ENCODE measurements at places on chromosomes 7 and 10.
A peak's percentile ranks its signal among the peaks of the same experiment; 100 is the strongest.

DNA sequence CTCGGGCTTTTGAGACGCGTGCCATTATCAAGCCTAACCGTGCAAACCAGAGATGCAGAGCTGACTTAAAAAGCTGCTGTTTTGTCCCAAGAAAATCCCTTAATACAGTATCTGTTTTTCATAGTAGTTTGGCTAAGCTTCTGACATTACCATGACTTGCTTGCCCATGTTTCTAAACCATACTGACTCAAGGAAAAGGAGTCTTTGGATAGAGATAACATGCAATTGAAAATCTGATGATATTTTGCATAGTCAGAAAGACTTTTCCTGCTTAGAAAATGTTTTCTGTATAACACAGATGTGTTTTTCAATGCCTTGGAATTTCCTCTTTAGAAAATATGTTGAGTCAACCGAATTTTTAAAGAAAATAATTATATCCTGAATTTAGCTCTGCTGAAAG is 21.5 kb upstream of the AKR1E2 start:
- DNase-seq: no peak

DNA sequence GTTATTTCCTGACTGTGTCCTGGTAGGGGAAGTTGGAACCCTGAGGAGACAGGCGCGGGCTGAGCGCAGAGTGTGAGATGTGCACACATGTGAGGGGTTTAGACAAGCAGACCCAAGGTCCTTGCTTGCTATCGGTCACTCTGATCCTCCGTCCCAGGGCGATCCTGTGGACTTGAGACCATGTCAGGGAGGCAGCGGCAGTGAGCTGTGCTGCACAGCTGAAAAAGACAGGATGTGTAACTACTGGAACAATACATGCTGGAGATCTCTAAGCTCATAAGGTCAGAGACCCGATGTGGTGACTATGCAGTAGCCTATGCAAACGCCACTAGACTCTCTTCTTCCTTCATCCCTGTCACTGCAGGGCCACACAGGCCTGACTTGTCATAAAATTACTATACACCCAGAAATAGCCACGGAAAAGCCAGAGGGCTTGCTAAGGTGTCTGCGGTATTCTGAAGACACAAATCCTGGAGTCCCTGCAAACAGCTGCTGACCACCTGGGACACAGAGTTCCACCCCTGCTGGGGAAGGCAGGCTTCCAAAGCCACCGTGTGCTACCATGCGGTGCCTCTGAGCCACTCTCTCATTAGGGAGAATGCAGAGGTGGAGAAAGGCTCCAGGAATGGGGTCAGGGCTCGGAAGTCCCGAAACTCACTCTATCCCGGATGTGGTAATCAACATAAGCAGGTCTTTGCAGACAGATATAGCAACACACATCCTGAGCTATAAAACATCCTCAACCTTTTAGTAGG is 91.1 kb upstream of the DDC start:
- no peak for DNase-seq

- peak; percentile 87 for DNase-seq
Measured at GRCh38 chr10:72260239-72260975, 13.3 kb upstream of the DDIT4 start.

DNA sequence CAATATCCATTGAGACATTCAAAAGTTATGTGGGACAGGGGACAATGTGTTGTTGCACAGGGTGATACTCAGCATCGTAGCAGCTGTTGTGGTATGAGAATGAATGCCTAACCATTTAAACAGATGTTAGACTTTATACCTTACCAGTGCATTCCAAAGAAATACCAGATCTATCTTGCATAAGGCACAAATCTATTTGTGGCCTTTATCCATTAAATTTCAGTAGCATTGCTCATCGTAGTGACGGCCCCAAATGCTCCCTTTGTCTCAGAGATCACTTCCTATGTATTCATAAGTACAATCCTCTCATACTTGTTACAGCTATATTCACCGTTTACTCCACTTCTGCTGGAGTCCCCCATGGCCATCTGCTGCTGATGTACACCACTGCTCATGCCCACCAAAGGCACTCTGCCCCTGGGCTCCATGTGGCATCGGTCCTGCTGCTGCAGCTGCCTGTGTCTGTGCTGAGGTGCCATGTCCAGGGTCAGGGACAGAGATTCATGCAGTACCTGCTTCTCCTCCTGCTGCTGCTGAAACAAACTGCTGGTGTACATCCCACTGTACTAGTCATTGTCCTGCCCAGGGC is 96.3 kb downstream of the CPED1 start:
- DNase-seq: no peak

DNA sequence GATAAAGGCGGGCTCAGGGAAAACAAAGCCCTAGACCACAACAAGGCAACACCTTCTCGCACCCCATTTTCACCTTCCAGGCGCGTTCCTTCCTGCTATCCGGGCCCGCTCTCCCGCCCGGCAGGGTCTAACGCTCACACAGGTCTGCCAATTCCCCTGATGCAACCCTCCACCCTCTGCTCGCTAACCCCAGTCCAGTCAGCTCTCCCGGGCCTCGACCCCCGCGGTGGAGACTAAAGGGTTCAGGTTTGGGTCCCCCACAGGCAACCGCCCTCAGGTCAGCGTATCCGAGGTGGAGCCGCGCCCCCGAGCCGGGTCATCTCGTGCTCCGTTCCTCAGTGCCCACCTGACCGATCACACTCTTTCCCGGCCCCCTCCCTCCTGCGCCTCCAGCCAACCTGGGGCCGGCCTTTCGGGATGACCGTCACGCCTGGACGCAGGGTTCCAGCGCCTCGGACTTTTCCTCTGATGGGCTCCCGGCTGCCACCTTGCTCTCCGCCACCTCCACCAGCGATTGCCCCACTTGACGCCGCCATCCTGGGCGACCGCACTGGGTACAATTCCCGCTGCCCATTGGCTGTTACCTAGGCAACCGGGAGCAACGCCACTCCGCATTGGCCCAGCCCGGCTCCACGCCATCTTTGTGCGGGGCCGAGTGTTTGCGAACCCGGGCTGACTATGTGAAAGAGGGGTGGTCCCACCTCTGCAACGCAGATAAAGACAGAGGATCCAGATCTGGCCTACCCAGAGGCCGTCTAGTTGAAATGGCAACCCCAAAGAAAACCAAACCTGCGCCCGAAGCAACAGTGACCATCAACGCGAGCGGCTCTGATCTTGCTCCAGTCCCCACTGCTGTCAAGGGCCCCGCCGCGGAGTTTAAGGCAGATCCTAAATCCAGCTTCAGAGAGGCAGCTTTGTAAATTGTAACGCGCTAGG is at the start of gene MORN4:
MORN4 (minus strand) TSS at position 552 of the 936 bp plus-strand sequence. CDS start 13,847 bp downstream, outside the sequence.
- peak; percentile 85 for DNase-seq
